ENCODE measurements at places on chromosomes 16 and 17. TPM values are rescaled to one million over a fixed set of nuclear protein-coding genes. Genes with fewer than 3 reads are reported as not detected.

The SP6 gene
- total RNA-seq = 4.2 TPM

The OR1A1 gene
- total RNA-seq = not detected

The PPP1R27 gene
- total RNA-seq = not detected

The RANBP10 gene
- total RNA-seq = 8.9 TPM

The COX4I1 gene
- total RNA-seq = 564 TPM

The CLDN9 gene
- total RNA-seq = not detected

The POLR3E gene
- 47.0 TPM for total RNA-seq

The KRTAP9-8 gene
- total RNA-seq = not detected

The MEIOB gene
- 0.61 TPM for total RNA-seq

The ACE gene
- 0.17 TPM for total RNA-seq

The ST6GALNAC1 gene
- total RNA-seq = 0.14 TPM
